Heart left ventricle (tissue), 16 donors: ENCODE measurements at places on chromosomes 12 and 14. TPM values are rescaled to one million over a fixed set of nuclear protein-coding genes. Genes with fewer than 3 reads are reported as not detected.

DNA sequence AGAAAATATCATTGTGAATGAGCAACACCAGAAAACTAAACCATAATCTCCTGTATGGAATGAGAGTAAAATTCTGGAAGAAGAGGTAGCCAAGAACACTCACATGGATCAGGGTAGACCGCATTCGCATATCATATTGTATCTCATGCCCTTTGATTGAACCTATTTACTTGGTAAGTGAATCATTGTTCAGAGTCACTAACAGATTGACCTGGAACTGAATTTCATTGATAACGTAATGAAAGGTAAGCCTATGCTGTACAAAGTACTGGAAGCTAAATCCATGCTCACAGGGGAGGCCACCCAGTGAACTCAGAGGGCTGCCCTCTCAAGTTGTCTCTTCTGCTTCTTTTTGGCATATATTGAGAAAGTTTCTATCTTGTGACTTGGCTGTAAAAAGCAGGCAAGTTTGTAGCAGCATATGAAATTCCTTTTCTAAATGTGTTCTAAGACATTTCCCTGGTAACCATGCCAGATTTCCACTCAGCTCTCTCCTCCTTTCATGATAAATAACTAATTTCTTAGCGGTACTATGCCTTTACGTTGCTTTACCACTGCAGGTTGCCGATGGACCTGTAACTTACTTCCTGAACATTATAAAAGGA, 91.4 kb downstream of the PLCZ1 start:
- H3K36me3 ChIP-seq: no peaks in the 10 kb centered on the region
- H3K27me3 ChIP-seq: no peaks in the 10 kb centered on the region
- H3K4me1 ChIP-seq: no peaks in the 10 kb centered on the region
- no peak for DNase-seq
- H3K27ac ChIP-seq: no peak overlapping the region

- H3K4me3 ChIP-seq: no peak overlapping the region
- H3K36me3 ChIP-seq: no peaks in the 10 kb centered on the region
- H3K27me3 ChIP-seq: no peaks in the 10 kb centered on the region
- no peak for DNase-seq
- H3K4me1 ChIP-seq: peaks cover 2% of the 10 kb centered on the region
- H3K27ac ChIP-seq: no peak overlapping the region
These were observed 53.5 kb upstream of the PPP1R12A start for GRCh38 chr12:79988368-79988767.

GRCh38 chr14:21036751-21037150, 2.1 kb upstream of the RNASE13 start:
- peaks cover 14% of the 10 kb centered on the region for H3K4me1 ChIP-seq
- H3K27ac ChIP-seq: no peak overlapping the region
- H3K27me3 ChIP-seq: no peaks in the 10 kb centered on the region
- no peak for DNase-seq
- H3K36me3 ChIP-seq: no peaks in the 10 kb centered on the region

PRPH gene
- polyA plus RNA-seq: 0.27 TPM

- H3K4me3 ChIP-seq: no peak overlapping the region
- peaks cover 10% of the 10 kb centered on the region for H3K4me1 ChIP-seq
- peaks cover 39% of the 10 kb centered on the region for H3K36me3 ChIP-seq
- H3K27me3 ChIP-seq: no peaks in the 10 kb centered on the region
- no peak overlapping the region for H3K27ac ChIP-seq
These were observed 6.7 kb downstream of the IFFO1 start for GRCh38 chr12:6548966-6549683.

LMNTD1 gene
- polyA plus RNA-seq: not detected

GRCh38 chr12:48910196-48910595, 15.1 kb downstream of the FKBP11 start:
- no peak for DNase-seq
- no peaks in the 10 kb centered on the region for H3K27me3 ChIP-seq
- H3K4me1 ChIP-seq: no peaks in the 10 kb centered on the region
- no peaks in the 10 kb centered on the region for H3K36me3 ChIP-seq

DNA sequence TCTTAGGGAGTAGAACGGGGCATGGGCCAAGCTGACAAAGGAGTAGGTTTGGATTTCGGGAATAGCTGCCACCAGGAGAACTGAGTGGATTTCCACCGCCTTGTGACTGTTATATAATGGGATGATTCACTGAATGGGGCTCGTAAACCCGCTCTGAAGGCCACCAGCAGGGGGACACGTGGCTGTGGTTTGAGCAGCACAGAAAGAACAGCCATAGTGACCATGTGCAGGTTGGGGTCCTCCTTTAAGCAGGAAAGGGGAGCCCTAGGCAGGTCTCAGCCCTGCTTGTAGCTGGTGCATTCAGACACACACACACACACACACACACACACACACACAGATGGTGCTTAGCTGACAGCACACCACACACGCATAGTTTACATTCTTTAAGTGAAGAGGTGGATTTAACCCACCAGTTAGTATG, 8.6 kb upstream of the ASB2 start:
- H3K4me1 ChIP-seq: peaks cover 12% of the 10 kb centered on the region
- H3K4me3 ChIP-seq: no peak overlapping the region
- H3K27me3 ChIP-seq: no peaks in the 10 kb centered on the region
- no peak for DNase-seq
- peak overlapping the region; percentile 85 for H3K27ac ChIP-seq
- H3K36me3 ChIP-seq: no peaks in the 10 kb centered on the region

KRT86 gene
- not detected for polyA plus RNA-seq

RBM19 gene
- 27.1 TPM for polyA plus RNA-seq

KRT77 gene
- not detected for polyA plus RNA-seq

DNA sequence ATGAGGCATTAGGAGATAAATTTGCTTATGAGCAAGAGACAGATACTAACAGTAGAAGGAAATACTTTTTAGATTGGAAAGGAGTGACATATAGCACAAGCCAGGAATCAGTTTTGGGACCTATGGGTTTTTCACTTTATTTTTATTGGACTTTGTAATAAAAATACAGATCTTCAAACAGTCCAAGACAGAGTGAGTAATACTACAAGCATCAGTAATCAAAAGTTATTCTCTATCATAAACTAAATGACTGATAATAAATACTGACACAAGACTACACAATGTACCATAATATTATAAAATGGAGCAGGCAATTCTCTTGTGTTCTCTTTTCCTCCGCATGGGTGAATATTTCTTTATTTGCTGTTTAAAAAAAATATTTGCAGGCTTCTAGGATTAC, 85.8 kb downstream of the DERA start:
- H3K4me3 ChIP-seq: no peak overlapping the region
- no peaks in the 10 kb centered on the region for H3K36me3 ChIP-seq
- no peak for DNase-seq
- peaks cover 10% of the 10 kb centered on the region for H3K4me1 ChIP-seq
- H3K27me3 ChIP-seq: no peaks in the 10 kb centered on the region

DNA sequence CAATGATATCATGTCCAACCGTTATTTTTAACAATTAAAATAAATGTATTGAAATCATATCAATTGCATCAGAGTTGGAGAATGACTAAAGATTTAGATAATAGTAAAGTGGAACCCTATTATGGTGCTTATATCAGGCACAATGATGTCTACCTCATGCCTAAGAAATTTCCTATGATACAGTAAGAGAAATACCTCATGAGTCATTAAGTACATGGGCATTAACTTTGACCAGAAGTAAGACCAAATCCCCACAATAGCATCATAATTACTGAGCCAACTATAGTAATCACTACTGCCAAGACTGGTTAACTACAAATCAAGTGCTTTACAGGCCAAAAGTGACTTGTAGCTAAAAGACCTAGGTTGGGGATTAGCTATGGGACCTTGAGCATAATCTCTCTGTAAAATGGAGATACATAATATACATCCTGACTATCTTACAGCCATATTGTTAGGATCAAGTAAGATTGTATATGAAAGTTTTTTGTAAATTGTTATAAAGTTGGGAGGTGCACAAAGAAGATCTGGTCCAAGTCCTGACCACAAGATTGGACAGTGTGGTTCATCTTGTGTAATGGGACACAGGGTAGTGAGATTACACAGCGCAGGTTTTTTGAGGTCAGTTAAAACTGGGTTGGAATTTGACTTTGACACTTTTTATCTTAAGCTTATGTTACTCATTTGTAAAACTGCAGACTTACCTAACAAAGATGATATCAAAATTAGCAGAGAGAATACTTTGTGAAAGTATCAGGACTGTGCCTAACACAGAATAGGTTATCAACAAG, 60.5 kb downstream of the ERGIC2 start:
- no peak overlapping the region for H3K4me3 ChIP-seq
- H3K27ac ChIP-seq: no peak overlapping the region
- DNase-seq: no peak
- peaks cover 14% of the 10 kb centered on the region for H3K4me1 ChIP-seq
- H3K36me3 ChIP-seq: no peaks in the 10 kb centered on the region
- no peaks in the 10 kb centered on the region for H3K27me3 ChIP-seq

DNA sequence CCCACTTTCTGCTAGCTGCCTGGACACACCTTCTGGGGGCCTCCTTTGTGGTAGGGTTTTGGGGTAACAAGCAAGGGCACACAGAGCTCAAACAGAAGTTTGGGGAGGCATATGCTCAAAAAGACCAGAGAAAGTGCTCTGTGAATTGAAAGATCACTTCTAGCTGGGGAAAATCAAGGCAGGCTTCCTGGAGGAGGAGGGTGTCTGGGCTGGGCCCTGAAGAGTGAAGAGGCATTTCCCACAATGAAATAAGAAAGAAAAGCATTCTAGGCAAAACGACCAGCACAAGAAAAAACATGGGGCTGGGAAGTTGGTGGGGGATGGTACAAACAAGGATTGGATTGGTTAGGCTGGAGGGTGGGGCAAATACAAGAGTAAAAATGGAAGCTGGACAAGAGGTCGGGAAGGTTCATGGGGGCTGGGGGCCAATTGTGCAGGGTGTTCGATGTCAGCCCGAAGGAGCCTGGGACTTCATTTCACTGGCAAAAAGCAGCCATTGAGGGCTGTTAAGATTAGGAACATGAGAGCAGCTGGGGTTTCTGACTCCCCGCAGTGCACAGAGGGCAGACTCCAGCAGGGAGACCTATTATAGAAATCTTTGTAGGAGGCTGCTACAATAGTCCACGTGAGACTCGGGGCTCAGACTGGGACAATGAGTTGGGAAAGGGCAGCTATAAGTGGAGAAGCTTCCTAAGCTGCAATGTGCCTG, 51.5 kb upstream of the CMKLR1 start:
- no peaks in the 10 kb centered on the region for H3K27me3 ChIP-seq
- H3K36me3 ChIP-seq: no peaks in the 10 kb centered on the region
- peaks cover 8% of the 10 kb centered on the region for H3K4me1 ChIP-seq
- DNase-seq: no peak
- H3K27ac ChIP-seq: no peak overlapping the region

FOXJ2 gene
- 9.4 TPM for polyA plus RNA-seq

GRCh38 chr12:10730559-10730958, 7.4 kb upstream of the YBX3 start:
- no peak for DNase-seq
- no peaks in the 10 kb centered on the region for H3K27me3 ChIP-seq
- H3K36me3 ChIP-seq: no peaks in the 10 kb centered on the region
- H3K4me1 ChIP-seq: no peaks in the 10 kb centered on the region
- no peak overlapping the region for H3K27ac ChIP-seq
- H3K4me3 ChIP-seq: no peak overlapping the region

GYS2 gene
- 0.04 TPM for polyA plus RNA-seq

GRCh38 chr14:85915711-85916110, 385.8 kb downstream of the FLRT2 start:
- H3K27me3 ChIP-seq: no peaks in the 10 kb centered on the region
- no peak overlapping the region for H3K4me3 ChIP-seq
- H3K4me1 ChIP-seq: no peaks in the 10 kb centered on the region
- H3K36me3 ChIP-seq: no peaks in the 10 kb centered on the region
- no peak overlapping the region for H3K27ac ChIP-seq

GRCh38 chr12:122866950-122867607, 28.8 kb downstream of the VPS37B start:
- no peak overlapping the region for H3K4me3 ChIP-seq
- H3K36me3 ChIP-seq: peaks cover 49% of the 10 kb centered on the region
- H3K27ac ChIP-seq: peak overlapping the region; percentile 86
- DNase-seq: peak; percentile 49
- H3K4me1 ChIP-seq: peaks cover 89% of the 10 kb centered on the region

DNA sequence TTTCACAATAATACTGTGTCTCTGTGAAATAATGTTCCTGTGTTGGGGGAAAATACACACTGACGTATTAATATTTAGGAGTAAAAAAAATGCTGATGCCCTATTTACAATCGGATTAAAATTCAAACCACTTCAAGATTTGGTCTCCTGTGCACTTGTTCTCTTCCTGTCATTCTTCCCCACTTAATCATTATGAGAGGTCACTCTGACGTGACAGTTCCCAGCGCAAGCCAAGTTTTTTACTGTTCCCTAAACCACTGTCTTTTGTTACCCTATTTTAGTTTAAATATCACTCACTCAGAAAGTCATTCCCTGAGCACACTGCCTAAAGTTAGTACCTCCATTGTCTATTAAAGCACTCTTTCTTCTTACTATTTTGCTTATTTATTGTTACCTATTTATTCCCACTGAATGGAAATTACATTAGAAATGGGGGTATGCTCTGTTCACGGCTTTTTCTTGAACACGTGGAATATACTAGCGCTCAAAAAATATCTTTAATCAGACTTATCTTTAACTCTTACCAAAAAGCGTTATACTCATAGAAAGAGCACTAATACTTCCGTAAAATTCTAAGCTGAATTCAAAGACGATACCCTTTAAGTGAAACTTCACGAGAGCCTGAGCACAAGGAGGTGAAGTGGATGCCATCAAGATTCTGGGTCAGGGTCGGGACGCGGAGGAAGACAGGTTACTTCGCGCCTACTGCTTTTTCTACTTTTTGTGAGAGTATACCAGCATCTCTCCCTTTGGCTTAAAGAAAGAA, 670 bp upstream of the PSMA3 start:
- no peak for DNase-seq
- H3K27me3 ChIP-seq: no peaks in the 10 kb centered on the region

DNA sequence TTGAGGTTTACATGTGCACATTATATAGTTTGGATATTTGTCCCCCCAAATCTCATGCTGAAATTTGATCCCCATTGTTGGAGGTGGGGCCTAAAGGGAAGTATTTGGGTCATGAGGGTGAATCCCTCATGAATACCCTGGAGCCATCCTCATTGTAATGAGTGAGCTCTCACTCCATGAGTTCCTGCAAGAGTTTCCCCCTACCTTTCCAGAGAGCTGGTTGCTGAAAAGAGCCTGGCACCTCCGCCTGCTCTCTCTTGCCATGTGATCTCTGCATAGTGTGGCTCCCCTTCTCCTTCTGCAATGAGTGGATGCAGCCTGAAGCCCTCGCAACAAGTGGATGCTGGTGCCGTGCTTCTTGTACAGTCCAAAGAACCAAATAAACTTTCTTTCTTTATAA, 234.3 kb upstream of the DIO2 start:
- no peak overlapping the region for H3K27ac ChIP-seq
- no peak for DNase-seq
- H3K36me3 ChIP-seq: no peaks in the 10 kb centered on the region

DNA sequence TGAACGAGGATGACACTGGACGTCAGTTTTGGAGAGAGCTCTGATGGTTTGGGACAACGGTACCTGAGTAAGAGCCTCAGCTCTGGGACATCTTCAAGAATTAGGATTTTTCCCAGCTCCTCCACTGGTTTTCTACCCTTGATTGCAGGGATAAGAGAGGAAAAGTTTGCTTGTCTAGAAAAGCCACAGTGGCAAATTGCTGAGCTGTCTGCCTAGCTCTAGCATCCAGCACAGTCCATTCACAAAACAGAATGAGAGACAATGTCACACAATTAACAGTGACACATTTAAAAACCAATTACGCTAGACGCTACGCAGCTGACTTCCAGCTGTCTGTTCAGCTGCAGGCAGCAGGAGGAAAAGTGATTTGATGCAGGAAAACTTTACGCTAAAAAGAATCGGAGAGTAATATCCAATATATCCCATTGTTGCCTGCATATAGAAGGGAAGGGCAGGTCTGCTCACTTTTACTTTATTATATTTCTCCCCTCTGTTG, 168.1 kb upstream of the PRICKLE1 start:
- no peaks in the 10 kb centered on the region for H3K36me3 ChIP-seq
- H3K4me3 ChIP-seq: no peak overlapping the region
